ENCODE measurements at places on chromosomes 6 and 20. TPM values are rescaled to one million over a fixed set of nuclear protein-coding genes. Genes with fewer than 3 reads are reported as not detected.
A peak's percentile ranks its signal among the peaks of the same experiment; 100 is the strongest.

GRCh38 chr6:125008261-125008703 lies 46.0 kb downstream of the RNF217 start:
- DNase-seq: no peak
- H3K27me3 ChIP-seq: no peaks in the 10 kb centered on the region
- H3K4me1 ChIP-seq: no peaks in the 10 kb centered on the region
- no peak overlapping the region for H3K27ac ChIP-seq

DNA sequence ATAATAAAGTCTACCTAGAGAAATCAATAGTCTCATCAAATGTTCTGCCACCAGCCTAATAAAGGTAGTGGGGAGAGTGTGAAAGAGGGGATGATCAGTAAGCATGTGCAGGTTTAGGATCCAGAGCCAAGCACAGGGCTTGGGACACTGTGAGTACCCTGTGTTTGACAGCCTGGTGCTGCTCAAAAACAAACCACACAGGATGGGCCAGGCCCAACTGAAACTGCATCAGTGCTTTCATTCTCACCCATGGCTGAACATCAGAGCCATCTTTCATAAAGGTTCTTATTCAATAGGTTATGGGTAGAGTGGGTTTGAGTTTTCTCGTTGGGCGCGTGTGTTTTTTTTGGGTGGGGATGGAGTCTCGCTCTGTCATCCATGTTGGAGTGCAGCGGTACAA lies 87.3 kb upstream of the NHSL1 start:
- H3K27ac ChIP-seq: no peak overlapping the region
- no peaks in the 10 kb centered on the region for H3K36me3 ChIP-seq
- H3K4me1 ChIP-seq: no peaks in the 10 kb centered on the region

DNA sequence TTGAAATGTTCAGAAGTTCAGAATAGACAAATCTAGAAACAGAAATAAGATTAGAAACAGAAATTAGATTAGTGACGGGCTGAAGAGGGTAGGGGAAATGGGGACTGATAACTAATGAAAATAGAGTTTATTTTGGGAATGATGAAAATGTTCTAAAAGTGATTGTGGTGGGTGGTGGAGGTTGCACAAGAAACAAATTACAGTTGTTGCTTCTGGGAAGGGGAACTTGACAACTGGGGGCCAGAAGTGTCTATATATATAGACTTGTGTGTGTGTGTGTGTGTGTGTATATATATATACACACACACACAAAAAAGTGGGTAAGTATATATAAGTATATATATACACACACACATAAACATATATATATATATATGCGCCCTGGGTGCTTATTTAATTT lies 86.5 kb upstream of the RREB1 start:
- H3K4me1 ChIP-seq: no peaks in the 10 kb centered on the region
- H3K27me3 ChIP-seq: no peaks in the 10 kb centered on the region
- H3K36me3 ChIP-seq: no peaks in the 10 kb centered on the region
- no peak for DNase-seq
- no peak overlapping the region for H3K4me3 ChIP-seq
- H3K27ac ChIP-seq: no peak overlapping the region

The RBPJL gene
- total RNA-seq: not detected

DNA sequence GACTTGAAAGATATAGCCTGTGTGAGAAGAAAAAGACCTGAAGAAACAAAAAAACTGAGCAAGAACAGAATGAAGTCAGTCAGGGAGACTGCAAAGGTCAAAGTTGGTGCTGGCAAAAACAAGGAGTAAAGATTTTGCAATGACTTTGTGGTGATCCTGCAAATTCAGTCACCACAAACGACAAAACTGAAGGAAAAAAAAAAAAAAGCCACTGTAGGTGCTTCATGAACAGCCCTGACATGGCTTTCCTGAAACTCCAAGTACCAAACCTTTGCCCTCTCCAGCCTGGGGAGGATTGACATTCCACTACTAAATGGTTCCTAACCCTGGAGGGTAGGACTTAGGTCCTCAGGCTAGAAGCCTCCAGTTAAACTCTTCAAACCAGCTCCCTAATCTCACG lies 114.7 kb upstream of the BEND3 start:
- no peaks in the 10 kb centered on the region for H3K36me3 ChIP-seq
- no peak overlapping the region for H3K4me3 ChIP-seq

DNA sequence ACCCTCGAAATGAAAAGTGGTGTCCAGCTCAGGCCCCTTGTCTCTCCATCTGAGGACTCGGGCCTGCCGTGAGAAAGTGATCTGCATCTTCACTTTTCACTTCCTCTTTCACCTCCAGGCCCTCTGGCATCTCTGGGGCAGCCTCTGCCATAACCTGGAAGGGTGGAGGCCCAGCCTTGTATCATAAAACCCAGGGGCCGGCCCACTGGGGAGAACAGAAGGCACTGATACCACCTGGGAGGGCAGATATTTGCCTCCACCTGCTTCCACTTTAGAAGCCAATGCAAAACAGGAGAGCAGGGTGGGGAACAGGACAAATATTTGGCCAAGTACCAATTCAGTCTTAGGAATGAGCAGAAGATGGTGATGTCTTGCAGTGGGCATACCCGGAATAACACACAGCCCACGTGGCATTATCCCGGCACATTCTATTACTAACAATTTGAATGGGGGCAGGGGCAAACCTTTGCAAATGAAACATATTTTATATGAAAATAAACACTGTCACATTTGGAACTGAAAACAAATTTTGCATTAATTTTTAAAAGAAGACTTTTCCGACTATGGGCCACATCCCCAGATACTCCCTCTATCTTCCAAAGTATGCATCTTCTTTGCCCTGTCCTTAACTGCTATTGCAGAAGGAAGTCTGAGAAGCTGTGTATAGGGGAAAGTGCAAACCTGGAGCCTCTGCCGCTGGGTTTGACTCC lies 69.2 kb upstream of the TBC1D7 start:
- H3K27ac ChIP-seq: no peak overlapping the region
- H3K36me3 ChIP-seq: no peaks in the 10 kb centered on the region
- no peaks in the 10 kb centered on the region for H3K4me1 ChIP-seq
- DNase-seq: no peak

DNA sequence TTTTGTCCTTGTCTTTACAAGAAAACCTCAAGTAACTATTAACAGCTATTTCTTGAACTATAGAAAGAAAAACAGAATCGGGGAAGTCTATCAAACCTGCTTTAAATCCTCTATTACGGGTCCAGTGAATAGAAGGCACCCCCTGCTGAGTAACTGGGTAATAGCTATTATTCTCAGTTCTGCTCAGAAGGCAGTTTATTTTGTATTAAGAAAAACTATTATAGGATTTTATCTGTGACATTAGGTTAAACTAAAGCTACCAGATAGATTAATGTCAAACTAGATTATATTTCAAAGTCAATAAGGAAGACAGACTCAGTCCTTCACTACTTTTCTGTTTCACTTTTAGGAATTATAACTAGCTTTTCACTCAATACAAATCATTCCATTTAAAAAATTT lies 93.7 kb downstream of the DST start:
- peak overlapping the region; percentile 31 for H3K4me3 ChIP-seq
- H3K27me3 ChIP-seq: no peaks in the 10 kb centered on the region
- H3K4me1 ChIP-seq: no peaks in the 10 kb centered on the region
- DNase-seq: no peak
- peak overlapping the region; percentile 30 for H3K27ac ChIP-seq

Measured in breast epithelium (tissue), 4 donors.